SK-N-SH treated with all-trans-retinoic acid at 6 μM for 48 hours (cell line): ENCODE measurements at places on chromosomes 7 and 10.

DNA sequence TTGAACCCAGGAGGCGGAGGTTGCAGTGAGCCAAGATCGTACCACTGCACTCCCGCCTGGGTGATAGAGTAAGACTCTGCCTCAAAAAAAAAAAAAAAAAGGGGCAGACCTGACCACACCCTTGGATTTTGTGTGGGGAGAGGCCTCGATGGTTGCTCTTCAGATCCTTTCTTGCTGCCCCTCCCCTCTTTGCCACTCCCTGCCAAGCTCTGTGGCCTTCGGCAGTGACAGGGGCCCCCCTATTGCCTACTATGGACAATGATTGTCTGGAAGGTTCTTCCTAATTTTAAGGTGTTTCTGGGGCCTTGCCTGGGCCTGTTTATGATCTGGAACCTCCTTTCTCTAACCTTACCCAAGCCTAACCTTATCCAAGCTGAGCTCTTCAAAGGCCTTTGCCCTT lies 795 bp downstream of the PRF1 start:
- ATAC-seq: no peak

- ATAC-seq: no peak
Observed at GRCh38 chr10:83678850-83679249, 460.5 kb upstream of the GHITM start.

- ATAC-seq: no peak
Observed at GRCh38 chr10:14665304-14665703, 109.4 kb downstream of the FAM107B start.

- no peak for ATAC-seq
Observed at GRCh38 chr10:97764519-97764931, 7.3 kb downstream of the SFRP5 start.

DNA sequence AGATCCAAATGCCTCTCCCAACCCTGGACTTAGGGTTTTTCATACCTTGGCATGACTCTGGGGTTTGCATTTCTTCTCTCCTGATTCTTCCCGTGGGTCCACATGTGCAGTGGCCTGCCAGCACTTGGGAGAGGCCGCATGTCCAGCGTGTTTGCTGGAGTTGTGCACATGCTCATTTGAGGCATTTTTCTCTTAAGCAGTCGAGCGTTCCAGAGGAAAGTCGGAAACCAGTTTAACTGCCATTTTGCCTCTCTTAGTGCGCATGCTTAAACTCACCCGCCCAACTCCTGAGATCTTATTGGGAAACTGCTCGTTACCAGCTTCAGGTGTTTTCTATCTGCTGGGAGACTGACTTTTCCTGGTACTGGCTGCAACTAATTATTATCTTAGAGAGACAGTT lies 888.4 kb upstream of the PHF14 start:
- ATAC-seq: no peak

- no peak for ATAC-seq
Observed at GRCh38 chr10:118042336-118042735, 4.4 kb downstream of the RAB11FIP2 start.

DNA sequence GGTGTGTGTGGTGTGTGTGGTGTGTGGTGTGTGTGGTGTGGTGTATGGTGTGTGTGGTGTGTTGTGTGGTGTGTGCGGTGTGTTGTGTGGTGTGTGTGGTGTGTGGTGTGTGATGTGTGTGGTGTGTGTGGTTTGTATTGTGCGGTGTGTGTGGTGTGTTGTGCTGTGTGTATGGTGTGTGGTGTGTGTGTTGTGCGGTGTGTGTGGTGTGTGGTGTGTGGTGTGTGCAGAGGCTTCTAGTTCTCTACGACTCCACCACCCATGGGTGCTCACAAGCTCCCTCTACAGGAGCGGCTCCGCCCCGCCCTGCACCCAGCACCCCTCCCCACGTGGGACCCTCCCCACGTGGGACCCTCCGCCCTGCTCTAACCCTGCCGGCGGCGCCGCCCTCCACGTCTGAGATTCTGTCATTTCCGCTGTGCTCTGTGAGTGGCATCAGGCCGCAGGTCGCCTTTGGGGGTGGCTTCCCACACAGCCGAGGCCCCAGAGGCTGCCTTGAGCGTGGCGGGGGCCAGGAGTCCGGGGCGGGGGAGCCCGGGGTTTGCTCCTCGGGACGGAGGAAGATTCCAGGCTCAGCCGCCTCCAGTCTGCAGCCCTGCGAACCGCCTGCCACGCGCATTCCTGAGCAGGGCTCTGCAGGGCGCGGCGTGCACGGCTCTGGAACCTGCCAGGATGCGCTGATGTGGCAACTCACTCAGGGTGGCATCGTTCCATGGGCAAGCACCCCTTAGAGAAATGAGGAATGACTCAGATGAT lies 37.0 kb upstream of the DNAJB6 start:
- peak; percentile 15; the same call in 2 of the 3 replicates for ATAC-seq

- no peak for ATAC-seq
Observed at GRCh38 chr10:123391275-123392028, 237.2 kb downstream of the BUB3 start.

DNA sequence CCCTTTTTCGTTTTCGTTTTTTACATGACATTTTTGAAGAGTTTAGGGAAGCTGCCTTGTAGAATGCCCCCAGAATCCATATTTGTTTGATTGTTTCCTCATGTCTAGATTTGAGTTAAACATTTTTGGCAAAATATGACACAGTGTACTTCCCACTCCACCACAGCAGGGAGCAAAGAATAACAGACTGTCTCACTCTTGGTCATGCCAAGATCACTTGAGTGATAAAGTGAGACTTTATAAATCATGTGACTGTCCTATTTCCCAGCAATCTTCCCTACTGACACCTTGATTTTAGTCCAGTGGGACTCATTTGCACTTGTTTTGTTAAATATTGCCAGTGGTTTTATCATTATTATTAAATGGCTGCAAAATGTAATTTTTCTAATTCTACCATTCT lies 44.4 kb upstream of the USP6NL start:
- 0 out of 3 replicates have a peak, but pooled peaks have one; percentile 22 for ATAC-seq

DNA sequence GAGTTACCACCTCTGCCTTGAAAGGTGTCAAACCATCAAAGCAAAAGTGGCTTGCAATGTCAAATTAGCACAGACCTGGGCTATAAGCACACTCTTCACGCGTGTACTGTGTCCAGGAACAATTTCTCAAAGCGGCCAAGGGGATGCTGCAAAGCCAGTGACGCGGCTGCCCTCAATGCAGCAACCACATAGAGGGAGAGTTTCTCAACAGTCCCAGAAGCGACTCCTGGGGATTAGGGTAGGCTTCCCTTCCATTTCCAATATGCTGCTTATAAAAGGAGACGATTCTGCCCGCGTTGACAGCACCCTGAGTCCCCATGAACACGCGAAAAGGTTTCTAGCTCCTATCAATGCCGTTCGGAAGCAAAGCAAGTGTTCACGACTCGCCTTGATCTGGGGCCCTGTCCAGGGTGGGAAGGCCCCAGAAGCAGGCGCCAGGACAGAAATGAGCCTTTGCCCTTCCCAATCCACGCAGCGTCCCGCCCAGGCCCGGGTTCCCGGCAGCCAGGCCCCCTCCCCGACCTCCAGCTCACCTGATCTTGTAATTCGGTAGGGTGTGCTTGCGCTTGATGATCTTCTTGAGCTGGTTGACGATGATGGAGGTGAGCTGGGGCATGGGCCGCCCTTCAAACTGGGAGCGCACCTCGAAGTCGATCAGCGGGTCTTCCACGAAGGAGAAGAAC lies 1.3 kb downstream of the PDZD8 start:
- ATAC-seq: peak; percentile 25

GRCh38 chr10:122073508-122073907 lies 84.5 kb downstream of the TACC2 start:
- ATAC-seq: no peak

GRCh38 chr7:158309868-158310763 lies 277.5 kb downstream of the PTPRN2 start:
- no peak for ATAC-seq

- no peak for ATAC-seq
Observed at GRCh38 chr7:75617634-75618234, 121.0 kb downstream of the HIP1 start.
